ENCODE measurements at places on chromosomes 6 and 20.

DNA sequence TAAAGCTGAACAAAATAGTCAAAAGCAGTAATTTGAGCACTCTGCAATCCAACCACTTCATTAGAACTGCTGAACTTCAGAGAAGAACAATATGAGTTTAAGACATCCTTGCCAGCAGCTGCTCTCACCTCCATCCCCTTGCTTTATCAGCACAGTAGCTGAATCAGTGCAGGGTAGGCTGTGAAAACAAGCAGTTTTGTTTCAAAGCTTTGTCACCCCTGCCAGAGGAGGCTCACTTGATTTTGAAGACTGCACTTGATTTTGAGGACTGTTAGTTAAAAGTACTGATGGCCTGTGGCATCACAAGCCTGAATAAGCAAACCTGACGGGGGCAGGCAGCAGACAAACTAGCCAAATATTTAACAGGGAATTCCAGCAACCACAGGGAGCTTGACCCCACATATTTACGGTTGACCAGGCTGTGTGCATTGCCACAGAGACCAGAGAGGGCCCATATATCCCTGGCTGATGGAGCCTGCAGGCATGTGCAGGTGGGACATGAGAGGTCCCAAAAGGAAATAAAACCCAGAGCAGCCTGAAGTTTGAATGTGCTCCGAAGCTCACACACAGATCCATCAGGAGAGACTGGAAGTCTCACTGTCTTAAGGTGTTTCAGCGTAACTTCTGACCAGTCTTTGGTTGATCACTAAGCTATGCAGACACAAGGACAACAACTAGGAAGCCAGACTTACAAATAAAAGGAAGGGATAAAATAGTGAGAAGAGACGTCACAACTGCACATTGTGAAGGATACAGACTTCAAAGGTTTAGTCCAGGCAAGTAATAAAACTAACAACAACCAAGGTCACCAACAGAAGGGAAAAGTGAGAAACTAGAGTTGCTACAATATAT, 97.4 kb downstream of the PDSS2 start:
- DNase-seq = no peak

- DNase-seq = no peak
Observed at GRCh38 chr20:34022151-34022838, 28.6 kb downstream of the RALY start.

GRCh38 chr6:165487347-165487746, 175.7 kb downstream of the PDE10A start:
- DNase-seq = no peak

- no peak for DNase-seq
Observed at GRCh38 chr20:23290761-23291574, 59.6 kb upstream of the NXT1 start.

- no peak for DNase-seq
Observed at GRCh38 chr20:23114018-23114417, 27.9 kb upstream of the CD93 start.

GRCh38 chr6:157304899-157305663, 18.2 kb downstream of the TMEM242 start:
- no peak for DNase-seq

GRCh38 chr6:30544666-30545272, 11.5 kb downstream of the GNL1 start:
- peak; percentile 71 for DNase-seq

DNA sequence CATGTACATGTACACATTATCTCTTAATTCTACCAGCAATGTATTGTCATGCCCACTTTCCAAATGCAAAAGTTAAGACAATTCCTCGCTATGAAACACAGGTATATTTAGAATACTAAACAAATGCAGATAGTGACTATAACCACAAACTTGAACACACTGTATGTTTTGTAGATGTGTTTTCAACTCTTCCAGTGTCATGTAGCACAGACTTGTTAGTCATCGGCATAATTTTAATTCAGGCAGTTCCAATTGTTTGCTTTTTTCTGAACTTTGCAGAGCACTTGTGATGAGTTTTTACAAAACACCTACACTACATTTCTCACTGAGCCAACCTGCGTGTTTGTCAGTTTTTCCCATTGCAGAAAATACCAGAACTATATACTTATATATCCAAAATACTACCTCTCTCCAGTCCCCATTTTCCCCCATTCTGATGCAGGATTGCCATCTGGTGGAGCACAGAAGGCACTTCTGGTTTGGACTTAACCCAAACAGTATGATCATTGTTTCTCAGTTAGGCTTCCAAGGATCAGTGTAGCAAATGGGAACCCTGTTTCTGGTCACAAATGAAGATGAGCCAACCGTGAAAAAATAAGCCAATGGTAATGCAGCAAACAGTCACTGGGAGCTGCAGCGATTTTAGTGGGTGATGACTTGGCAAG, 143.4 kb downstream of the ADGRB3 start:
- DNase-seq = peak; percentile 84

GRCh38 chr6:149223904-149224351, 93.6 kb upstream of the TAB2 start:
- peak; percentile 80 for DNase-seq

DNA sequence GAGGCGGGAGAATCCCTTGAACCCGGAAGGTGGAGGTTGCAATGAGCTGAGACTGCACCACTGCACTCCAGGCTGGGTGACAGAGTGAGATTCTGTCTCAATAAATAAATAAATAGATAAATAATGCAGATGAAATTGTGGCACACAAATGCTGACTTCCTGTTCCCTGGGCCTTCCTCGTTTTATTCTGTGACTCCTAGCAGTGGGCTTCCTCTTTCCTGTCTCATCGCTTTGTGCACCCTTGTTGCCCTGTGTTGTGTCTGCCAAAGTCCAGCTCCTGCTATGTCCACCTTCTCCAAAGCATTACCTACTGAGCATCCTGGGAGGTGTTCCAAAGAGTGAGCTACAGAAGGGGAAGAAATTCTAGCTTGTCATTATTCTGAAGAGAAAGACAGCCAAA, 100.2 kb upstream of the TIAM2 start:
- no peak for DNase-seq

DNA sequence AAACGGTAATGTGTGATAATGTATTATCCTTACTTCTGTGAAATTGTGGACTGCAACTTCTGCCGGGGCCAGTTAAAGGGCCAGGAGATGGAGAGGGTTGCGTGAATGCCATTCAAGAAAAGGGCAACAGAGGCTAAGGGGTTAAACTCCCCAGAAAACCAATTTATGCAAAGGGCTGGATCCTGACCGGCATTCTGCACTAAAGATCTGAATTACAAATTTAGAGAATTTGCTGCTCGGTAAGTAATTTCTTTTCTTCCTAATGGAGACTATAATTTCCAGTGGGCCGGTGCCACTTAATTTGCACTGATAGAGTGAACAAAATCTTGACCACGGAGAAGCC, 130.1 kb downstream of the BCAS1 start:
- peak; percentile 60 for DNase-seq

GRCh38 chr6:167116838-167117228, 6.1 kb upstream of the CCR6 start:
- DNase-seq = no peak

DNA sequence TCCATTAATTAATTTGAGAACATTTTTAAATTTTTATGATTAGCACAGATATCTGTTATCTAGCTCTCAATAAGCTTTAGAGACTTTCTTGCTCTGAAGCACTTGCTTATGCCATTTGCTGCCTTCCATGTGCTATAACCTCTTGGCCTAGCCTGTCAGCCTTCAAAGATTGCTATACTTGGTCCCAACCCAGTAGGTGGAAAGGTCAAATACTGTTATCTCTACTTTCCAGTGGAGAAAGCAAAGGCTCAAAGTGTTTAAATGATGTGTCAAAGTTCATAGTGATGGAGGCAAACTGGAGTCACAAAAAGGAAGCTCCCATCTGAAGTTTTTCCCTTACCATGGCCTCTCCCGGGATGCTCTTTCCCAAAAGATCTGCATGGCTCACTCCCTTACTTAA, 125.1 kb downstream of the PKHD1 start:
- DNase-seq = no peak

GRCh38 chr6:139823099-139823807, 448.8 kb upstream of the CITED2 start:
- DNase-seq = no peak

DNA sequence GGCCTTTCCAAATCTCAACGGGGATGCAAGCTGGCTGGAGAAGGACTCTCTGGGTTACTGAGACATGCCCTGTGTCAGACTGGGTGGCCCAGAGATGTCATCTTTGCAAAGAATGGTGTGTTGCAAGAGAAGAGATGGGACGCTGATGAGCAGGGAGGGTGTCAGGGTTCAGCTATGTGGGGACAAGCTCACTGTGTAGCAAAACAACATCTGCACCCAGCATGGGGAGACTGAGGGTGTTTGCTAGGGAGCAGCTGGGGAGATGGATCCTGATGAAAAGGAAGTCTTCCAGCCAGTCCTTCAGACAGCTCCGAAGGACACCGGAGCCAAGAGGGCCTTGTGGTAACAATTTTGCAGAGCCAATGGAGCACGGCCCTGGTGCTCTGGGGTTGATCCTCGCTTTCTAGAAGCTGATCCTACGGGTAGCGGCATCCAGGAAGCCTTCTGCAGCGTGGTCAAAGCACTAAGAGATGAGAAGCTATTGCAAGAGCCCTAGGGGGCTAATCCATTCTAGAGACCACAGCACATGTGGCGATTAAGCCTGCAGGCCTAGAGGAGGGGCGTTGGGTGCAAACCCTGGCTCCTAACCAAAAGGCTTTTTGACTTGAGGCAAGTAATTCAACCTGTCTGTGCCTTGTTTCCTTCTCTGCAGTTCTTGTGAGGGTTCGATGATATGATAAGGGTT, 39.9 kb downstream of the EDN3 start:
- no peak for DNase-seq

DNA sequence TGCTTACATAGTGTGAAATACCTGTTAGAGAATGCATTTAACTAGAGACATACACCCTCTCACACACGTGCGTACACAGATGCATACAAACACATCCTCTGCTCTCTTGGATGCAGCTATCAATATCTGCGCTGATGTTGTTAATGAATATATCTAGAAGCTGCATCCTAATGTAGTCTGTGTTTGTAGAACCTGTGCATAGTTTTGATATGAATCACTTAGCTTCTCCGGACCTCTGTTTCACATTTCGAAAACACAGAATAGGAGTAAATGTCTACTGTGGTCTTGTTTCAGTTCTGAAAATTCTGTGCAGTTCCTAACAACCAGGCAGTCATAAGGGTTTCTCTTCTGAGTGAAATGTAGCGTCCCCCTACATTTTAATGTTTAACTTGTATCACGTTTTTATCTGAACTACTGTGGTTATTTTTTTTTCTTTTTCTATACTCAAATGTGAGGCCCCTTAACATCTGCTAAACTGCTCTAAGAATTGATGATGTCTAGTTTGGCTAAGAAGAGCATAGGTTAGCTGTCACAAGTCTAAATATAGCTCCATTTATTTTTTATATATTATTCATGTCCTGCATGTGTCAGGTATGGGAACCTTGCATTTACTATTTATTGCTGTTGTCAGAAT, 254.5 kb downstream of the TMEM242 start:
- no peak for DNase-seq

DNA sequence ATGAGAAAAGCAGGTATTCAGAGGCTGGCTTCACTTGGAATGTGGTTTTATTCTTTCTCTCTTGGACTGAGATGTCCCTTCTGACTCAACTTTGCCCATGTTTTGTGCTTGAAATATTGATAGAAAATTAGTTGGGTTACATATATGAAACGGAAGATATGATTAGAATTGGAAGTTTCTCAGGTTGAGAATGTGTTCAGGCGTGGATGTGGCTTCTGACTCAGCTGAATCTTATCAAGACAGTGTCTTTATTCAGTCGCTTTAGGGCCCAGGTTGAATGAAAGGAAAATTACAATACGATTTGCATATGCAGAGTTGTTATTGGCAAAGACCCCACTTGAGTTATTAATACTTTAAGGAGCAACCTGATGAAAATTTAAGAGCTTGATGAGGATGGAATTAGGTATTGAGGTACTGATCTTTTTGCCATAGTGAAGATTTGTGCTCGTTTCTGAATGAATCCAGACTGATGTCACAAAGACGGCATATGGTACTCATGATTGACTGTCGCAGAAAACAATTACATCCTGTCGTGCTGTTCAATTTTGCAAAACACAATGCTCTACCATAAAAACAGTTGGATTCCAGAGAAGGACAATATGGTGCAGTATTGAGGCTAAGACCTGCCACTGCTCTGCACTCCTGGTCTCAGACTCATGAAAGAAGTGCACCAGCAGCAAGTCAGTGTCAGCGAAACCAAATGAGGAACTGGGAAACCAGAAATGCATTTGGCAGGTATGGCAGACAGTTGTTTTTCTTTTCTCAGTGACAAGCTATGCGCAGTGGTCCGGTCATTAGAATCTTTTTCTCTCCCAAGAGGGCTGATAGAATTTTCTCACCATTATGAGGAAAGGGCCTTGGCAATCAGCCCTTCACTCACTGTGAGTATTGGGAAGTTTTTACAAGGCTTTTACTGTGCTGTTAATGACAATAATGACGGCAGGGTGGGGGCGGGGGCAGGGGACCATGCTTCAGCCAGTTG, 158.3 kb downstream of the DOK5 start:
- DNase-seq = peak; percentile 53

GRCh38 chr6:130355572-130355971, 10.2 kb upstream of the TMEM200A start:
- no peak for DNase-seq

DNA sequence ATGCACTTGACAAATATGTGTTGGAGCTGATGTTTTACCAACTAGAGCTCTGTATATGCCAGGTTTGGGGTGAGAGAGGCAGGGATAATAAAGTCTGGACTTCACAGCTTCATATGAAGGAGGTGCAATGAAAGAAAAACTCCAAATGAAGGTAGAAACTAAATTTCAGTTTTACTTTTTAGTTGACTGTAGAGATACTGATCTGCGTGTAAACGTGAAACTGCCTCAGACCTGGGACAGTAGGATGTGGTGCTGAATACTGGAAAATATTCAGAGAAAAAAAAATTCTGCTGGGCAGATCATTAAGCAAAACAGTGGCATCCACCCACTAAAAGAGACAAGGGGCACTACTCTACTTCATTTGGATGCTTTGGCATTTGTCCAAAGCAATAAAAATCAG, 94.5 kb downstream of the BACH2 start:
- no peak for DNase-seq

DNA sequence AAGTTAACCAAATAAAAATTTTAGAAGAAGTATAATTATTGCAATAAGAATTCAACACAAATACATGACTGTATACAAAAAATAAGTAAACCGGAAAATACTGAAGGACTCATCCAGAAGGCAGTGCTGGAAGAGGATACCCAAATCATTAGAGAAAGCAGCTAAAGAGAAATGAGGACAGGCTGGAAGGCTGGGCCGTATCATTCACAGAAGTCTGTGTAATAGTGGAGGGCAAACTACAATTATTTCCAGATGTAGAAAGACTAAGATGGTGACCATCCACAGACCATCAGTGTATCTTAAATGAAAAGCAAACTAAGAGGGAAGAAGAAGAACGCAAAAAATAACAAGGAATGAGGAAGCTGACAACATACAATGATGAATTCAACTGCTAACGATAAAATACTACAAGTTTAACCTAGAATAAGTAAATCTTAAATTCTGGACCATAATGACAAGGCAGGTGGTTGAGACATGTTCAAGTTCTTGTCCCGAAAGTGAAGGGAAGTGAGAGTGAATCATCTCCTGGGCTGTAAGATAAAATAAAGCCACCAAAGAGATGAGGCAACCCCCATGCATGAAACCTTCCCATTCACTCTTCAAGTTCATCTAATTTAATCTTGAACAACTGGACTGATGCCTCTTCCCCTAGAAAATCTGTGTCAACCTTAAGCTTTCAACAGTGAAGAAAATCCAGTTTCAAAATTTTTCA, 71.5 kb downstream of the SLC23A2 start:
- DNase-seq = no peak
